G401 (cell line): ENCODE measurements at places on chromosomes 2 and 18. TPM values are rescaled to one million over a fixed set of nuclear protein-coding genes. Genes with fewer than 3 reads are reported as not detected.

The SULT1C4 gene
- not detected in 2 replicates for total RNA-seq

The ABCB11 gene
- not detected in 2 replicates for total RNA-seq

The CD8B gene
- total RNA-seq, result not detected in 2 replicates

The MEX3C gene
- total RNA-seq, result 42.5 and 51.1 TPM in 2 replicates

The CCDC150 gene
- total RNA-seq, result 9.1 and 18.0 TPM in 2 replicates

The COL6A3 gene
- 0.17 and 0.25 TPM in 2 replicates for total RNA-seq

The ZC3H6 gene
- total RNA-seq, result 0.98 and 1.7 TPM in 2 replicates

The TUBA3E gene
- not detected in 2 replicates for total RNA-seq

The INPP5D gene
- total RNA-seq, result 1.3 and 5.1 TPM in 2 replicates

The DSG2 gene
- 1.4 TPM in 1 of 2 replicates, not detected in the other for total RNA-seq

The KANSL3 gene
- total RNA-seq, result 17.7 and 33.5 TPM in 2 replicates

DNA sequence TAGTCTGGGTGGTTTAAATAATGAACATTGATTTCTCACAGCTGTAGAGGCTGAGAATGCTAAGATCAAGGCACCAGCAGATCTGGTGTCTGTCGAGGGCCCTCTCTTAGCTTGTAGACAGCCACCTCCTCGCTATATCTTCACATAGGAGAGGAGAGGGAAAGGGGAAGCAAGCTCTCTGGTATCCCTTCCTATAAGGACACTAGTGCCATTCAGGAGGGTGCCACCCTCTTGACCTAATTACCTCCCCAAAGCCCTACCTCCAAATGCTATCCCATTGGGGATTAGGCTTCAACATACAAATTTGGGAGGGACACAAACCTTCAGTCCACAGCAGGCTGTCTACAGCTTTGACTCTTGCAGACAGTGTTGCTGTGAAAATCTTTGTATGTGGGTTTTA is 76.7 kb downstream of the BOLA3 start:
- no peak for DNase-seq

DNA sequence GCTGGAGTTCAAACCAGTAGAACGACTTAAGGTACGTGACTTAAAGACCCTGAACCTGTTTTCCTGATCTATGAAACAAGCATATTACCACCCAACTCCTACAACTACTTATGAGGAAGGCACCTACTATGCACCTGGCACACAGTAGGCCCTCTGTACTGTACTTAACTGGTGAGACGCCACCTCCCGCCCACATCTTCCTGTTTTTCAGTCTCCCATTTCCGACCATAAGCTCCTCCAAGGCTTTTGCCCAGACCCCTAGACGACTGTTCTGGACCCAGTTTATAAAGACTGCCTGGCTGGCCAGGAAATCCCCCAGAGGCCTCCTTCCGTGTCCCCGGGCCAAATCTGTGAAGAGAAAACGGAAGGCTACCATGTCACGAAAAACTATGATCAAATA is 1.5 kb downstream of the GALNT14 start:
- DNase-seq, result no peak

GRCh38 chr2:203446071-203446481 is 89.0 kb downstream of the RAPH1 start:
- DNase-seq, result no peak

- no peak for DNase-seq
Measured at GRCh38 chr2:62536873-62537547, 31.0 kb upstream of the TMEM17 start.

- no peak for DNase-seq
Measured at GRCh38 chr2:88871336-88871735, 179.9 kb downstream of the RPIA start.

DNA sequence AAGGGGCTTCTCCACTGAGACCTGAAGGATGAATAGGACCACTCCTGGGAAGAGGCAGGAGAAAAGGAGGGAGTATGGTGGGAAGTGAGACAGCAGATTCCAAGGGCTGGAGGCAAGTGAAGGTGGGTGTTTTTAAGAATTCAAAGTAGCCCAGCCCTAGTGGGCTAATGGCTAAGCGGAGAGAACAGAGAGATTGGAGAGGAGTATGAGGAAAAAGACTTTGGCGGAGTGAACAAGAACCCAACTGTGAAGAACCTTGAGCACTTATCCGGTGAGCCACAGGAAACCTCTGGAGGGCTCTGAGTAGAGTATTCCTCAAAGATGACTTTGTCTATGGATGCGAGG is 142.6 kb downstream of the COPS8 start:
- no peak for DNase-seq

- DNase-seq, result no peak
Measured at GRCh38 chr2:227423656-227424499, 36.1 kb upstream of the SCYGR1 start.

DNA sequence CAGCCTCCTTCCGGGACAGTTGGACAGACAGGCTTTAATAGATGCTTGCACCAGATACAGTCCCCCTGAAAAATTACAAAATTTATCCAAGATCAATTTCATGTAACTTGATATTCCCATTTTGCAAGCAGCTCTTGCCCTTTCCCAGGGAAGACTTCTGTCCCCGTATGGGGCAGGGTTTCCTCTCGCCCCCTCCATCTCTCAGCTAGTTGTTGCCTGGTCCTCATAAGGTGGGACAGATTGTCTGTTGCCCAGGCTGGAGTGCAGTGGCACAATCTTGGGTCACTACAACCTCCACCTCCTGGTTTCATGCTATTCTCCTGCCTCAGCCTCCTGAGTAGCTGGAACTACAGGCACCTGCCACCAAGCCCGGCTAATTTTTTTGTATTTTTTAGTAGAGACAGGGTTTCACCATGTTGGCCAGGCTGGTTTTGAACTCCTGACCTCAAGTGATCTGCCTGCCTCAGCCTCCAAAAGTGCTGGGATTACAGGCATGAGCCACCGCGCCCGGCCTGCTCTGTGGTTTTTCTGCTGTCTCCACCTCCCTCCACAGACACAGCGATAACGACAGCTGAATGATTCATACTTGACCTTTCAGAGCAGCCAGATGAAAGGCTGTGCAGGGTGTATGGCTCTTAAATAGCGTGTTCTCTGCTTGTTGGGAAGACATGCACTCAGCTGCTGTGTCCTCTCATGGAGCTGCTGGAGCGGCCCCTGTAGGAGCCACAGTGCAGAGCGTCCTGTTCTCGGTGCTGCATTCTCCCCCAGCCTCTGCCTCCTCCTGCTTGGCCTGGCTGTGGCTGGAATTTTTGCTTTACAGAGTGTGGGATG is 61.4 kb downstream of the TTC39C start:
- DNase-seq, result peak; percentile 69

GRCh38 chr2:120497261-120497977 is 151.5 kb downstream of the INHBB start:
- no peak for DNase-seq

DNA sequence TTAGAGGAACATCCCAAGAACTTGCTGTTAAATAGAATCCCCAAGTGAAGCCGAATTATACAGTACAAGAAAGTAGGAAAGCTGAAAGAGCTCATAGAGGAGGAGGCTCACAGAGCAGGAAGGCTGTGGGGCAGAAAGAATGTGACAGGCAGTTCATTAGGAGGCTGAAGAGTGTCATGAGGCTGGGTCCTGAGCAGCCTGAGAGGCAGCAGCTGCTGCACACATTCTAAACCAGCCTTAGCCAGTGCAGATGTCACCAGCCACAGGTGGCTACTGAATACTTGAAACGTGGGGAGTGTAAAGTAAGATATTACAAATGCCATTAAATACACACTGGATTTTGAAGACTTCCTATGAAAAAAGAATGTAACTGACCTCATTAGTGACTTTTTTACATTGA is 490.2 kb upstream of the KLHL29 start:
- no peak for DNase-seq

GRCh38 chr2:217636991-217637561 is 365.7 kb downstream of the TNS1 start:
- no peak for DNase-seq

GRCh38 chr18:50715919-50716318 is 103.9 kb downstream of the MRO start:
- DNase-seq, result no peak

GRCh38 chr2:62597323-62597722 is 91.3 kb upstream of the TMEM17 start:
- no peak for DNase-seq

DNA sequence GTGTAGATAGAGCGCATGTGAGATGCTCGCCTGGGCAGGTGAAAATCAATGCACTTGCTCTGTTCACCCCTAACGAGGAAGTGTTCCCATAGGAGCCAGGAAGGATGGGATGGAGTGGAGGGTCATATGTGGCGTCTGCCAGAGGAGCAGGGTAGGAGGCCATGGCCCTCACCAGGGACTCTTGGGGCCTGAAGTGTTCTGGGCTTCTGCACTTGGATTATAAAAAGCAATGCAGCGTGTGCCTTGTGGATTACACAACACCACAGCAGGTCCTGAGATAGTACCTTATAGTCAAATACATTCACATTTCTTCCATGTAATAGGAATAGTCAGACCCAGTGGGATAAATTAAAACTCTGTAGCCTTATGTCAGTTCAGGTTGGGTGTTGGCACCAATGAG is 100.1 kb downstream of the CABLES1 start:
- DNase-seq, result no peak

DNA sequence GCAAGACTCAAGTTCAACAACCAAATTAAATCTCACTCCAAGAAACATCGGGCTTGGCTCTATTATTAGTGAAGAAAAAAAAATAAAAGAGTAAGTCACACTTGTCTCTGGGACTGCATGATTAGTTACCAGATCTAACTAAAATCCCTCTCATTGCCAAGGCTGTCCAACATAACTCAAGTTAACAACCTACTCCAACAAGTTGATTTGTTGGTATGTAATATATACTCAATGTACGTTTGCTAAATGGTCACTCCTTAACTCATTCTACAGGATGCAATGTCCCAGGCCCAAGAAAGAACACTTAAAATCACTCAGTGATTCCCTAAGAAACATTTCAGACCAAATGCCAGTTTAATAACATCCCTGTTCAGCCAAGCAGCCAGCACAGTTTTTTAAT is 95.1 kb downstream of the DYM start:
- peak; percentile 33 for DNase-seq

- DNase-seq, result no peak
Measured at GRCh38 chr2:47485751-47486300, 82.9 kb downstream of the MSH2 start.

GRCh38 chr2:181528441-181528840 is 71.3 kb downstream of the ITGA4 start:
- no peak for DNase-seq
